ENCODE measurements at places on chromosomes 7 and 10. TPM values are rescaled to one million over a fixed set of nuclear protein-coding genes. Genes with fewer than 3 reads are reported as not detected.

The MYL10 gene
- total RNA-seq, result not detected

The CHST15 gene
- total RNA-seq, result 0.73 TPM

The COL17A1 gene
- total RNA-seq, result under 0.01 TPM

The ASB10 gene
- total RNA-seq, result not detected

The SFXN2 gene
- total RNA-seq, result 2.6 TPM

The SRRM3 gene
- 2.8 TPM for total RNA-seq

The PDZD7 gene
- 1.6 TPM for total RNA-seq

The PWWP2B gene
- total RNA-seq, result 8.6 TPM

The LDB1 gene
- 28.9 TPM for total RNA-seq

The EBF3 gene
- total RNA-seq, result 16.5 TPM

The HOXA13 gene
- total RNA-seq, result under 0.01 TPM

The C1GALT1 gene
- 26.5 TPM for total RNA-seq

The SYT15B gene
- not detected for total RNA-seq

The PRLHR gene
- not detected for total RNA-seq
